HAP-1 (cell line): ENCODE measurements at places on chromosomes 2 and 18.
A peak's percentile ranks its signal among the peaks of the same experiment; 100 is the strongest.

DNA sequence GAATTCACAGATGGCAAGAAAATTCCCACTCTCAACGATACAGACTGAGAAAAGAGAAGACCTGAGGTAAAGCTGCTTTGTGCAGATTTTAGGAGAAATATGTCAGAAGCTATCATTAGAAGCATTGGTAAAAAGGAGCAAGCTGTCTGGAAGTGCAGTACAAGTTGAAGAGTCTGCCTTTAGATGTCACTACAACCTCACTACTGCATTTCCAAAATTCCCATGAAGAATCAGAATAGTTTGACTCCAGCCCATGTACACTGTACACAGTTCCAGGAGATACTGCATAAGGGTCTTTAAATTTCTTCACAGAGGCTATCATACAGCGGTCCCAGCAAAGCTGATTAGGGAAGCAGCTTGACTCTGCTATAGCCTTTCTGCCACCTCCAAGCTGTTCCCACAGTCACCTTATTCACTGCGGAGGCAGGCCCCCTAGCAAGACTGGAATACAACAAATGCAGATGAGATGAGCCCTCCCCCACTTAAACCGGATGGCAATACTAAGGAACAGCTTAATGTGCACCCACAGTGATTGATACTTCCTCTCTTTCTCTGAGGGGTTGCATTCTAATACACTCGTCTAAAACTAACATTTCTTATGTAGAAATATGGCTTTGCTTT is 527.4 kb downstream of the TMEM182 start:
- no peak for DNase-seq

- DNase-seq = no peak
Observed at GRCh38 chr2:152339556-152340286, 4.7 kb downstream of the FMNL2 start.

DNA sequence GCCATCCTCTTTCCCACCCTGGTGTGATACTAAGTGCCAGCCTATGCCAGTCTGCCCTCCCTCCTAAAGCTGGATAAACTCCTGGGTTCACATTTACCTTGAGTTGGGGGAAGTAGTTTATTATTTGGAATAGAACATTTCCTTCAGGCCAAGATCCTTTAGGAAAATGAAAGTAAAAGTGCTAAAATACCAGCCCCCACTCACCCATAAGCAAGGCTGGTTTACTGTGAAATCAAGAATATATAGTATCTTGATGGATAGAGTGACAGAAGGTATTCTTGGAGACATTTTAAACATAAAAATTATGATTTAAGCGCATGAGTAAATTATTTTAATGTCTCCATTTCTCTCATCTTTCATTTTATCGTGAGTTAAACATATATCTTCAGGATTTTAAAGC is 27.1 kb downstream of the ZNF532 start:
- DNase-seq = no peak

DNA sequence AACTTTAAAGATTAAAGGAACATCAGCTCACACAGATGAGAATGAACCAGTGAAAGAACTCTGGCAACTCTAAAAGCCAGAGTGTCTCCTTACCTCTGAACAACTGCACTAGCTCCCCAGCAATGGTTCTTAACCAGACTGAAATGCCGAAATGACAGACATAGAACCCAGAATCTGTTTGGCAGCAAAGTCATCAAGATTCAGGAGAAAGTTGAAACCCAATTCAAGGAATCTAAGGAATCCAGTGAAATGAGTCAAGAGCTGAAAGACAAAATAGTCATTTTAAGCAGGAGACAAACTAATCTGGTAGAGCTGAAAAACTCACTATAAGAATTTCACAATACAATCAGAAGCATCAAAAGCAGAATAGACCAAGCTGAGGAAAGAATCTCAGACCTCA is 72.0 kb downstream of the STRADB start:
- no peak for DNase-seq

DNA sequence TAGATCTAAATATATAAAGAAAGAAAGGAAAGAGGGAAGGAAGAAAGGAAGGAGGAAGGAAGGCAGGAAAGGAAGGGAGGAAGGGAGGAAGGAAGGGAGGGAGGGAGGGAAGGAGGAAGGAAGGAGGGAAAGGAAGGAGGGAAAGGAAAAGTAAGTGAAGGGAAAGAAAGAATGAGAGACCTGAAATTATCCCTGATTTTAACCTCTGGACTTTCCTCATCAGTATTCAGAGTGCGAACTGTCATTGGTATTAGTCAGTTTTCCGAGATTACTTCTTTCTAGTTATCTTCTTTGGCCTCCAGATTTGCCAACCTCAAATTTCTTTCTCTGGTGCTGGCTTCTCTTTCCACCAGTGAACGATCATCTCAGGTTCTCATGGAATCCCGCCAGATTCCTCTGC is 215.5 kb upstream of the FN1 start:
- DNase-seq = no peak

DNA sequence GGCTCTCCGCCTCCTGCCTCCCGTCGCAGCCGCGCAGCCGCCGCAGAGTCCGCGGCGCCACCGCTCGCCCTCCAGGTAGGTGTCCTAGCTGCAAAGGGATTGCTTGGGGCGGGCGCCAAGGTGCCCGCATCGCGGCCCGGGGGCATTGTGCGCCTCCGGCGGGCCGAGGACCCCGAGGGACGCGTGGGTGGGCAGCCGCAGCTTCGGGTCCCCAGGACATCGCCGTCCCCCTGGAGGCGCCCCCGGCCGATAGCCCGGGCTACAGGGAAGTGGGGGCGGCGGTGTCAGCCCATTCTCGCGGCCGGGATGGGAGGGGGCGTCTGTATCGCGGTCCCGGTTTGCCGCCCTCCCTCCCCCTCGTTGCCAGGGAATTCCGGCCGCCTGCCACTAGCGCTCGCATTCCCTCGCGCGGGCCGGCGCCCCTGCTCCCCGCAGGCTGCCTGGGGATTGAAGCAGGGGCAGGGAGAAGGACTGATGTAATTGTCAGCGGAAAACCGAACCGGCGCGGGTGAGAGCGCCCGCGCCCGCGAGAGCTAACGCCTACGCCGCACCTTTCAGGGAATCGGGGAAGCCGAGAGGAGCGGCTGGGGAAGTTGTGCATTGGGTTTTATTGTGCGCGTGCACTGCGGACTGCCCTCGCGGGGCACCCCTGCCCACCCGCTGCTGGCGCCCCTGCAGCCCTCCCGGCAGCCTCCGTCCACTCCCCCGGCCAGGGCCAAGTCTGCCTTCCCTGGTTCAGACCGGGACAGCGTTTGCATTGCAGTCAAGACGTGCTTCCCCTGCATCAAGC is 483 bp downstream of the OSBPL6 start:
- DNase-seq = peak; percentile 62

DNA sequence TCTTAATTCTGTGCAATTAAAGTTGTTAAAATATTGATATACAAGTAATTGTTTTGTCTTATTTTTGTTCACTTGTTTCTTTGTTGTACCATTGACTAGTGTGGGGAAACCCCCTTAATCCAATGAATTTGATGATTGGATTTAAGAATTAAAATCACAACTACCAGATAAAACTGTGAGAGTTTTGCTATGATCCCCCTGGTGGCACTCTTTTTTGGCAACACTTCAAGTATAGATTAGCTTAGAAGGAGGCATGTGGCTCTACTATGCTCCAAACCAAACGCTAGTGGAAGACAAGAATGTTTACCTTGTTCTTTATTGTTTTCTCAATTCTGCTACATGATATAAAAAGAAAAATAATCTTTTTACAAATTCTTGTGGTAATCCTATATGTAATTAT is 477.8 kb upstream of the ETAA1 start:
- DNase-seq = peak; percentile 2

GRCh38 chr2:200148366-200148765 is 158.1 kb upstream of the SPATS2L start:
- no peak for DNase-seq

DNA sequence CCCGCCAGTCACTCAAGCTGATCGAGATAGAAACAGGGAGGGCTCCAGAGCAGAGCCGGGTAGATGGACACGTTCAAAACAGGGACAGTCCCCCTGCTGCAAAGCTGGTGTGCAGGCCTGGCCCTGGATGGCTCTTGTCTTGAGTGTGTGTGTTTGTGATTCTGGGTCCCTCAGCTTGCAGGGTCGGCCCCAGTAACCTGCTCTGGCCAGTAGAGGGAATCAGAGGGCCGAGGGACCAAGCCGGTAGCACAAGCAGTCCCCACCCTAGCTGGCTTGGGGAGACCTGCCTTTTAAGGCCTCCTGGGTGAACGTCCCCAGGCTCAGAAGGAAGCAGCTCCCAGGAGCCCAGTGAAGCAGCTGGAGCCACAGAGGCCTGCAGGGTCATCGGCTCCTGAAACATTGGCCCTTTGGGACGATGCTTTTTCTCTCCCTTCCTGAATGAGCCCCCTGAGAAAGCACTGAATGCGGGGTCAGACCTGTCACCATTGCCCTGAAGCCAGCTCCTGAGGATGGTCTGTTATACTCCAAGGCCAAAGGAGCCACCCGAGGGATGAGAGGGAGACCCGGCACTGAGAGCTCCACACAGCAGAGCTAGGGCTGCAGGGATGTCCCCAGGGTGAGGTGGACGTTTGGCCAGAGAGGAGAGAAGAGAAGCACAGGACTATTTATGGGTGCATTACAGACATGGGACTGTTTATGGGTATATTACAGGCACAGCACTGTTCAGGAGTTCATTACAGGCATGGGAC is 15.4 kb upstream of the MLPH start:
- peak; percentile 62 for DNase-seq

- no peak for DNase-seq
Observed at GRCh38 chr2:177393203-177393755, 706 bp downstream of the AGPS start.

- no peak for DNase-seq
Observed at GRCh38 chr18:46336278-46337111, 232.3 kb downstream of the HAUS1 start.

- DNase-seq = no peak
Observed at GRCh38 chr2:45103351-45104345, 94.4 kb upstream of the SIX2 start.

- no peak for DNase-seq
Observed at GRCh38 chr18:53402670-53403069, 821.8 kb downstream of the MBD2 start.

- DNase-seq = peak; percentile 35
Observed at GRCh38 chr18:23585007-23585871, 1.1 kb downstream of the NPC1 start.

DNA sequence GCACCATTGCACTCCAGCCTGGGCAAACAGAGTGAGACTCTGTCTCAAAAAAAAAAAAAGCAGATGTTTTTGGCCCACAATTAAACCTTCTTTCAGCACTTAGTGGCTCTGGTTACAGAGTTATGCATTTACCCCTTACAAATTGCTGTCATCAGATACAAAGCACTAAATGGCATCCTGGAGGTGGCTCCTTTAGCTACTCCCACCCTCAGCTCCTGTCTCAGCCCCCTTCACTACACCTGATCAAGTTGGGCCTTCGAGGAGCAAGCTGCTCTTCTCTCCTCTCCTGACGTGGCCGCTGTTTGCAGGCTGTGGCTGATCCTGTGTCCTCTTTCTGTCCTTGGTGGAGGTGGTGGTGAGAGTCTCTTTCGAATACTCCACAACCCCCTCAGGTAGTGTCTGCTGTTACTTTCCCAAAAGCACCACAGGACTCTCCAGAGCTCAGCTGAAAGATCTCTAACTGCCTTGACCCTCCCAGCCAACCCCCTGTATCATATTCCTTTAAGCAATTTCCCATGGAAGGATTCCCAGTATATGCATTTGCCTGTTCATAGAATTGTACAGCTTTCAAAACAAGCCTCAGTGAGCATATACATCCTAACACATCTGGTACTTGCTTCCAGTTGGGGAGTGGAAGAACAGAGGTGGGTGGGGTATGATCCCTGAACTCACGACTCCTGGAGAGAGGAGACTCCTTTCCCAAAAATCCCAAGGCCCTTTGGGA is 285.9 kb downstream of the CLIP4 start:
- DNase-seq = no peak

DNA sequence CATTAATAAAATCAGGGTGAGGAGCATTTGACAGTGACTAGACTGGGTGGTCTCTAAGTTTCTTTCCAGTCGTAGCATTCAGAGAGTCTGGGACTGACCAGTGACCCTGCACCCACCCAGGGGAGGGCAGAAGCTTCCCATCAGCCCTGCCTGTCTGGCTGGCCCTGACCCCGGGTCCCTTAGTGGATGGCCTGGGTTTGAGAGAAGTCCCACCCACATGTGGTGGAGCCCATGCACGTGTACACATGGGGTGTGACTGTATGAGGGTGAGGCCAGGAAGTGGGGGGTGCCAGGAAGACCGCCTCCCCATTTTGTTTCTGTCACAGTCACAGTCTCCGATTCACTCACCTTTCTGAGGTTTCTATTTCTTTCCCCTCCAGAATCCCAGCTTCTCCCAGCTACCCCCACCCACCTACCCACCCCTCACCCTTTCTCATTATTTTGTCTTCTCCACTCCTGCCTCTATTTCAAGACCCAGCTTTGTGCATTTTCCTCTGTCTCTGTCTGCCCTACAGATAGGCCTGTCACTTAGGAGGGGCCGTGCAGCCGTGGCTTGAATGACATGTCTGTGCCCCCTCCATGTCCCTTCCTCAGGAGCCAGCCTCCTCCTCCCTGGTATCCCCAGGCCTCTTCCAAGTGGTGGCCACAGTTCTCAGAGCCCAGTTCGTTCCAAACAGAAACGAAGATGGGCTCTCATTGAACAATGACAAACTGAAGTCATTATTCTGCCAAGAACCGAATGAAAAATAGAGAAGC is 13.6 kb downstream of the CIB4 start:
- DNase-seq = no peak

GRCh38 chr2:29293830-29294438 is 178.7 kb downstream of the CLIP4 start:
- DNase-seq = peak; percentile 66

DNA sequence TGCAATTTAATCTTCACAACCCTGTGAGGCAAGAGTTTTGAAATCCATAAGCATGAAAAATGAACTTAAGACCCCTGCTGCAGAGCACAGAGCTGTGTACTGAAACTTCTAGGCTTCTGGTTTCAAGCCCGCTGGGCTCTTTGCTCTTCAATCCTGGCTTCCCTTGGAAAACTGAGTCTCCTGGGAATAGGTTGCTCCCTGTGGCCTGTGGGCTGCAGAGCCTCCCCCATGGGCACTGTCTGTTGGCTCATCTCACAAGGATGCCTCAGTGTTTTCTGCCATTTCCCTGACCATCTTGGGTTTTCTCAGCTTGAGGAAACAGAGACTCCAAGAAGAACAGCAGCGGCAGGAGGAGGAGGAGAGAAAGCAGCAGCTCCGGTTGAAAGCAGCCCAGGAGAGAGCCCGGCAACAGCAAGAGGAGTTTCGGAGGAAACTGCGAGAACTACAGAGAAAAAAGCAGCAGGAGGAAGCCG is 44.5 kb downstream of the SUMO1 start:
- no peak for DNase-seq

- no peak for DNase-seq
Observed at GRCh38 chr2:128261245-128262128, 57.2 kb downstream of the HS6ST1 start.

DNA sequence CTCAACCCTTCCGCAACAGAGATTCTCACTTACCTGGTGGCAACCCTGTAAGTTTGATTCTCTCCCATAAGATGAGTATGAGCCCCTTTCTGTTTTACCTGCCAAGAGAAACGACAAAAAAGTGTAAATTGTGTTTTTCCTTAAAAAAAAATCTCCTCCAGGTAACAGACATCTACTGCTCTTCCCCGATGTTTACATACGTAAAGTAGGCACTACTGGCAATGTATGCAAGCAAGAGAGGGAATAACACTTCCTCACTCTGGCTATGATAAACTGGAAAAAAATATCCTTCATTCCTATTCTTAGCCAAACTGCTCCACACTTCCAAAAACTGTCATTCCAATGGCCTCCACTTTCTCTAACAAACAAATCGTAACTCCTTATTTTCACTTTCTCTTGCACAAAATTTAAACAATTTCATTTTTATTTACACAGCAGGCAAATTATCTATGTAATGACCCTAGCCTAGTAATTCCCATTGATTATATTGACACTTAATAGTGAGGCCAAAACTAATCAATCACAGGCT is 184.5 kb downstream of the TCF4 start:
- DNase-seq = no peak

GRCh38 chr18:55847960-55848359 is 260.0 kb upstream of the TCF4 start:
- DNase-seq = no peak
